ENCODE measurements at places on chromosomes 16 and 17. TPM values are rescaled to one million over a fixed set of nuclear protein-coding genes. Genes with fewer than 3 reads are reported as not detected.

GLIS2 gene
- polyA plus RNA-seq = 35.3 TPM

DNA sequence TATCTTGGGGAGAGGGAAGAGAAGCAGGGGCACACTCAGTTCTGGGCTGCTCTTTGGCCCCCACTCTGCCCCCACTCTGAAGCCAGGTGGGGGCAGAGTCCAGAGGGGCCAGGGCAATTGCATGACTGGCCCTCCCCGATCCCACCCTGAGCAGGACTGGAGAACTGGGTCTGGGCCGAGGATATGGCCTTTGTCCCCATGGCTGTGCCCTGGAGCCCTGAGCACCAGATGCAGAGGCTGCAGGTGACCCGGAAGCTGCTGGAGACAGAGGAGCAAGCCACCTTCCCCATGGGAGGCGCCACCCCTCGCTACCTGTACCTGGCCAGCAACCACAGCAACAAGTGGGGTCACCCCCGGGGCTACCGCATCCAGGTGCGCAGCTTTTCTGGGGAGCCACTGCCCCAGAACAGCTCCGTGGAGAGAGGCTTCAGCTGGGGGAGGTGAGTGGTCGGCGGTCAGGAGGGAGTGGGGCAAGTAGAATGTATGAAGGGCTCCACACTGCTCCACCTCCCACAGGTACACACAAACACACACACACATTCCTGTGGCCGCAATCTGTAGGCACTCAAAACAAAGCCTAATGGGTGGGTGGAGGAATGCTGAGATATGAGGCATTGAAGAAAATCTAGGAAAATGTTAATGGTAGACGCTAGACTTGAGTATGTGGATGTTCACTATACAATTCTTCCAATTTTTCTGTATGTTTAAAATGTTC, 21.4 kb downstream of the AOC3 start:
- DNase-seq = no peak

DNA sequence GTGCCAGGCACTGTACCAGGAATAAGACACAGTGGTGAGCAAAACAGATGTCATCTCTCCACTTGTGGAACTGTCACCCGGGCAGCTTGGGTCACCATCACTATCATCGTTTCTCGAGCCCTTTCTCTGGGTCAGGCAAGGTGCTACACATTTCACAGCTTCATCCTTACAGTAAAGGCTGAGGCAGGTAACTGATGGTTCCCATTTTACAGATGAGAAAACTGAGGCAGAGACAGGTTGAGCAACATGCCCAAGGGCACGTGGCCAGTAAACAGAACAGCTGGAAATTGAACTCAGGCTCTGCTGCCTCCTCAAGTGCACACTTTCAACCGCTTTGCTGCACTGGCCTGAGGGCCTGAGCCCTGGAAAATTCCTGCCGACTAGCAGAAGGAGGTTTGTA, 294.6 kb downstream of the XYLT1 start:
- no peak for DNase-seq

KRTAP17-1 gene
- not detected for polyA plus RNA-seq

GRCh38 chr16:7967996-7968509, 622.3 kb downstream of the TMEM114 start:
- no peak for DNase-seq

DRC7 gene
- polyA plus RNA-seq = 4.5 TPM

CLEC18B gene
- polyA plus RNA-seq = 0.95 TPM

KRTAP9-8 gene
- not detected for polyA plus RNA-seq

- no peak for DNase-seq
Measured at GRCh38 chr17:6427279-6427781, 7.6 kb downstream of the AIPL1 start.

KRT9 gene
- not detected for polyA plus RNA-seq

- no peak for DNase-seq
Measured at GRCh38 chr17:66829883-66830282, 5.0 kb upstream of the CACNG5 start.

DNA sequence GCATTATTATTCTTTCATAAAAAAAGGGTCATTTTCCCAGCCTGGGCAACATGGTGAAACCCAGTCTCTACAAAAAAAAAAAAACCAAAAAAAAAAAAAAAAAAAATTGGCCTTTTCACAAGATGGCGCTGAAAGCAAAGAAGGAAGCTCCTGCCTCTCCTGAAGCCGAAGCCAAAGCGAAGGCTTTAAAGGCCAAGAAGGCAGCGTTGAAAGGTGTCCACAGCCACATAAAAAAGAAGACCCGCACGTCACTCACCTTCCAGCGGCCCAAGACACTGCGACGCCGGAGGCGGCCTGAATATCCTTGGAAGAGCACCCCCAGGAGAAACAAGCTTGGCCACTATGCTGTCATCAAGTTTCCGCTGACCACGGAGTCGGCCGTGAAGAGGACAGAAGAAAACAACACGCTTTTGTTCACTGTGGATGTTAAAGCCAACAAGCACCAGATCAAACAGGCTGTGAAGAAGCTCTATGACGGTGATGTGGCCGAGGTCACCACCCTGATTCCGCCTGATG, 4.9 kb upstream of the PGAP6 start:
- no peak for DNase-seq

- DNase-seq = no peak
Measured at GRCh38 chr17:78787444-78787843, 5.4 kb upstream of the CYTH1 start.

DNA sequence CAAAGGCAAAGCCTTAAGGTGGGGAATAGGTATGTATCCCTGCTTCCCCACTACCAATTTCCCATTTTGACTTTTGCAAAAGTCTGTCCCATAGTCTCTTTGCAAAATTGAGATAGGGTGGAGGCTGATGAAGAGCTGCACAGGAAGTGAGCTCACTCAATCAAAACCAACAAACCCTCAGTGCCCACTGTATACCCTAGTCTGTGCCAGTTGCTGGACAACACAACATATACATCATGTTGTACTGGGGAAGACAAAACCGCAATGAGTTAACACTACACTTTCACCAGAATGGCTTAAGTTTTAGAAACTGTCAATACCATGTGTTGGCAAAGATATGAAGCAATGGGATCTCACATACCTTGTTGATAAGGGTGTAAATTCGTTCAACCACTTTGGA, 40.4 kb upstream of the AXIN2 start:
- no peak for DNase-seq

DNA sequence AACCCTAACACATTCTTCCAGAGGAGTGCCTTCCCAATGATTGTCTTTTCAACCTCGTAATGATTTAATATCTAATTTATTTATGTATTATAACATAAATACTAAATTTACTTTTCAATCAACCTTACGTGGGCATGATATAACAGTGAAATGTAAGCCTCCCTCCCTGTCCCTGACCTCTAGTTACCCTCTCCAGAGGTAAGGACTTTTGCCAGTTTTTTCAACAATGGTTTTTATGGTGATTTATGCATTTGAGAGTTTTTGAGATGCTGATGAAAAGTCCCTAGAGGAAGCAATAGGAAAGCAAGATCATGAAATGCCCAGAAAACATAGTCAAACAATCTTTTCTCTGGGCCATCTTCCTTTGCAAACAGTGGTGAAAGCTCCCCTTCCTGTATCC, 35.2 kb upstream of the PLLP start:
- DNase-seq = no peak

DNA sequence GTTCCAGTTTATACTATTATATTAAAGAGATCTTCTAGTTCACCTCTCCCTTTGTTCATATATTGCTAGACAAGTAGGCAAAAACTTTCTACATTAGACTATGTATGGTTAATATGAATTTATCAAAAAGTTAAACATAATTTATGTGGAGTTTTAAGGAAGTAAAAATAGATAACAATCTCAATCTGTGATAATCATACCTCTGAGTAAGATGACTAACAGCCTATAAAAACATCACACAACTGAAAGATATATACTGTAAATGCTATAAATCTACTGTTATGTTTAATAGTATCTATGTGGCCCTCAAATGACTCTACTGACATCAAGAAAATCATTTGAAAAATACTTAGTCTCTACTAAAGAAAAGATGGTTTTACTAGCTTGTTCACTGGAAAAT, 37.1 kb downstream of the AP1G1 start:
- no peak for DNase-seq

DNA sequence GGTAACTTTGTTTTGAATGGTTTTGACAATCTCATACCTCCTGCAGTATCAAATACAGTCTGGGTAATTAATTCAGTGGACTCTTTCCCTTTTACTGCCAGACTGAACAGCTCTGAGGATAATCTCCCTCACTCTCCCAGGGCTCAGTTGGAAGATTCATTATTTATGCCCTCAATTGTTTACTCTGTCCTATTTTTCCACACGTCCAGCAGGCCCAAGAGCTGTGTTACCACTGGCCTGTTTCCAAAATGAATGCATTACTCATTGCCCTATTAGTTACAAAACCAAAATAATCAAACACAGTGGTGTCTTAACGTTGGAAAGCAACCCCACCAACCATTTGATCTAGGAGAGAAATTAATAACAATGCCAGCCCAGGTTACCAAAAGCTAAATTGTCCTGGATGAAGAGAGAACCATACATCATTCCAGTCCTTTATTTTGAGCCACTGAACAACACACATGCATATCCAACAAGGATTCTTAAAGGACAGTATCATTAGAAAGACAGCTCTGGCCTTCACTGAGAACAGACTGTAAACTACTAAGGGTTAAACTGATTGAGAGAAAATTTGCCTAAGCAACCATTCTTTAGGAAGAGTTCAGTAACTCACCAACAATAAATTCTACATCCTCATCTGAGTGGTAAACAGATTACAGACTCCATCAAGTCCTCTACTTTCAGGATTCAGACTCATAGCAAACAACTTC, 34.5 kb downstream of the FAM222B start:
- no peak for DNase-seq

DNA sequence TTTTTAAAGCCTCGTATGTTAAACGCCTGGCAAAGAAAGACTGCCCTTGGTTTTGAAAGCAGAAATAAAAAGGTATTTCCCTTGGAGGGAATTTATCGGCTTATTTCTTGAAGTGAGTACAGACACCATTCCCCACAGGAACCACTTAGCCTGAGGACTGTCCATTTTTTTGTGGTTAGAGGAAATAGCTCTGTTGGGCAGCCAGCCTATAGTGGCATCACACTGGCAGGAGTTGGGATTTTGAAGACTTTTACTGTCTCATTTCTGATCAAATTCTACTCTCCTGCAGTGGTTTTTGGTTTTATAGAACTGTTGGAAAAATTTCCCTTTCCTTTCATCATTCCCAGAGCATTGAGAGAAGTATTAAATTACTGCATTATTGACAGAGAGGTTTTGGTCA, 34.1 kb upstream of the CDC6 start:
- no peak for DNase-seq

DNA sequence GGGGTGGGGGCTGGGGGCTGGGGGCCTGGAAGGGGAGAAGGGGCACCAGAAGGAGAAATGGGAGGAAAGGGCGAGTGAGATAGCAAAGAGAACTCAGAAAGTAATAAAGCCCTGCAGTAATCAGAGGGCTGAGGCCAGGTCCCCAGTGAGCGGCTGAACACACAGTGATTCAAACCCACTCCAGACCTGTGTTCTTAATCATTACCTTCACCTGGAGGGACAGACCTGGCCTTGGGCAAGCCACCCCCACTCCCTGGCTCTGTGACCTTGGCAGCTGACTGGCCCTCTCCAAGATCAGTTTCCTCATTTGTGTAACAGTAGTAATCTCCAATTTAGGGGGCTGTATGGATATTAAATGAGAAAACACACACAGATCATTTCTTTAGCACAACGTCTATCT, 150.4 kb downstream of the WWOX start:
- DNase-seq = no peak

TUBG2 gene
- polyA plus RNA-seq = 25.6 TPM

DNA sequence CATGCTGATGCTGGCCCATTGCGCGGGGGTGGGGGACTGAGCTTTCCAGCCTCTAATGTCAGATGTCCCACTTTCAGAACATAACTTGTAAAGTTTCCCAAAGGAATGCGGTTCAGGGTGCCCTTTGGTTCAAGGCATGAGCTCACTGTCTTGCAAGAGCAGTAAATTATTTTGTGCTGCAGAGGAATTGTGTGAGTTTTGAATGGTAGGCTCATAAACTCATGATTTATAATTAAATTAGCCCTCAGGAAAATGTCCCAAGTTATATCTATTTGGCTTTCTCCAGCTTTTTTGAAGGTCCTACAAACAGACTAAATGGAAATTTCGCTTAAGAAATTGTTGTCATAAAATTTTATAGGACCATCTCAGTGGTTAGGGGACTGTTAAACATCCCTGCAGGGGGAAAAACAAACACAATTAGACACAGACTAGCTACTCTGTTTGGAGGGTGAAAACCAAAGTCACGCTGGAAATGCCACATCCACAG, 321.8 kb downstream of the HS3ST3B1 start:
- DNase-seq = no peak

- DNase-seq = no peak
Measured at GRCh38 chr16:82042144-82042543, 7.1 kb downstream of the HSD17B2 start.

DNA sequence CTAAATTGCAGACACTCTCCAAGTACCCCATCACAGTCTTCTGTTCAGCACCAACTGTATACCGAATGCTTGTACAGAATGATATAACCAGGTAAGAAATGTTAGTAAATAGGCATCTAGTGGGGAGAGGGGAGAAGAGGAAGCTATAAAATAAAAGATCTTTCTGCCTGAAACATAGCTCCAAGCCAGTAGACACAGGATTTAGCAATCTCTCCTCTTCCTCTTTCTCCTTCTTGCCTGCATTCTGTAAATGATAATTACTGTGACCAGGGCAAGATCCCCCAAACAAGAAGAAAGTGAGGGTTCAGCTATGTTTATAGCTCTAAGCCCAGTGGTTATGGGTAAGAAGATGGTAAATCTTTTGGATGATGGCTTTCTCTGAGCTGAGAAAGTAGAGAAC, 17.9 kb downstream of the ACSM3 start:
- no peak for DNase-seq

DNA sequence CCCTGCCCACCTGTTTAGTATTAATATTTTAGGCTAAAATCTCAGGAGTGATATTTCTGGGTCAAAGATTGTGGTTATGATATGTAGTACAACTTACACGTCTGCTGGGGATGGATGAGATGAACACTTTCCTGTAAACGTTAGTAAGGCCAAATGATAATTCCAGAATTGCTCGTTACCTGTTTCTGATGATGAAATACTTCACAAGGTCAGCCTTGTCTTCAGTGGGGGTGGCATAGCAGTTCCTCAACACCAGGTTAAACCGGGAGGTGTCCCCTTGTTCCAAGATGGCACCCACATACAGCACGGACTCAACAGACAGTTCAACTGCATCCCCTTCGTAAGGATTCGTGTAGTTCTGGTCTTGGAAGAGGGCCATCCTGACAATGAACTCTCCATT, 9.3 kb downstream of the GP2 start:
- DNase-seq = no peak

DNA sequence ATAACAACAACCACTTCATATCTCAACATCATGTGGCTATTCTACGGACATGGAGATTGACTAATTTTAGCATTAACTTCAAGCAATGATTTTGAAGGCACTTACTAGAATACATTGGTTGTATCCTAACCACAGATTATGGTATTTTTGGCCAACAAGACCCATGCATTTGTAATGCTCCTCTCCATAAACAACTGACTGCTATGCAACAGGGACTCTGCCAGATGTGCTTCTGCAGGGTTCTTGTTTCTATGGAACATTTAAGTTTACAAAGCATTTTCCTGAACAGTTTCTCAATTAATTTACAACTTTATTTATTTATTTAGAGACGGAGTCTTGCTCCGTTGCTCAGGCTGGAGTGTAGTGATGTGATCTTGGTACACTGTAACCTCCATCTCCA, 178.0 kb downstream of the PARN start:
- DNase-seq = no peak

- DNase-seq = no peak
Measured at GRCh38 chr16:75053791-75054555, 55.1 kb downstream of the ZNRF1 start.

Data from right lung (tissue), 10 donors.